ENCODE measurements at places on chromosomes 12 and 14.

GRCh38 chr12:69345742-69346141 lies 2.4 kb upstream of the LYZ start:
- DNase-seq, result no peak

DNA sequence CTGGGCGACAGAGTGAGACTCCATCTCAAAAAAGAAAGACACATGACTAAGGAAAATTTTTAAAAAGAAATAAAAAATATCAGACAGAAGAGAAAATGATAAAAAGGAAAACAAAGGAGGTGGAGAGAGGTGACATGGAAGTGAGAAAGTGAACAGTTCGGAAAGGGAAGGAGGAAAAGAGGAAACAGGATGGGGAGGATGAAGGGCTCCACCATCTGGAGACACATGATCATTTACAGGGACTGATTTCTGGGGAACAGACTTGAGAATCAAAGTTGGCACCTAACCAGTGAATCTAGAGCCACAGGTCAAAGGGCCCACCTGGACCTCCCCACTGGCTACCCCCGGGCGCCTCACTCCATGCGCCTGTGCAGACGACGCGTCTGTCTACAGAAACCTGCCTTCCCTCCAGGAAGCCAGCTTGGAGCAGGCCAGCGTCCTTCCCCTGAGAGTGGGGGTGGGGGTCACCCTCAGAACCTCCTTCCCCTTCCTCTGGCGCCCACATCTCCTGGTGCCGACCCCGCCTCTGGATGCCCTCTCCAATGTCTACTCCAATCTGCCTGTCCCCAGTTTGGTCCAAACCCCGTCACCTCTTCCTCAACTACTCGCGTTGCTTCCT lies 60.5 kb downstream of the AMN start:
- no peak for DNase-seq

GRCh38 chr14:102737402-102738372 lies 39.6 kb upstream of the TRAF3 start:
- DNase-seq, result no peak

DNA sequence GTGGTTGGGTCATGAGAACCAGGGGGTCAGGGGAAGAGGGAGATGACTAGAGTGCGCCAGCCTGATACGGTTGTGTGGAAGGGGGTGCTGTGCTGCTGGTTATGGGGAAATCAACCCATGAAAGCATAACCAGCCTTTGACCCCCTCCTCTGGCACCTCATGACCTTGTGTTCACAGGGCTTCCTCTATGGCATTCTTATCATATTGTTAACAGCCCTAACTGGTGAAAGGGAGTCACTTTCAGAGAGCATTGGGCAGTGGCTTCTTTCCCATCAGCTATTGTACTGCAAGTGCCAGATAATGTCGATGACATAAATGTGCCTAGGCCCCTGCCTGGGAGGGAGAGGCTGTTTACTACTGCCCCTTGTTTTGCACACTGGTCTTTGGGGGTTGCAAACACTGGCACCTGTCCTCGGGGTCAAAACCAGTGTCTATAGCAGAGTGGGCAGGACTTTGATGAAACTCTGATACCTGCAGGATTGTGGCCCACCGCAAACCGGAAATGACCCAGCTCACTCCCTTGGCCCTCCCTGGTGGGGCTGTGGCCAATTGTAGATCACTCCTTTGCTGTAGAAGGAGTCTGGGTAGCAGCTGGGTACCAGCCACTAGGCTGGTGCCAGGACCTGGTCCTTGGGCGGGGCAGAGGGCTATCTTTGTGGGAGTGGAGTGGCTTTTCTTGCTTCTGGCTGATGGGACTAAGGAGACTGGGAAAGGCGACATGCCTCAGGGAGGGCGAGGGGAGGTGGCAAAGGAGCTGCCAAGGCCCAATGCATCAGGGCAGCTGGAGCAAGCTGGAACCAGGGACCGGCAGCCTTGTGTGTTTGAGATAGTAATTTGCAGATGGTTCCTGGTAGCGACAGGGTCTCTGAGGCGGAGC lies 634 bp upstream of the TMEM63C start:
- peak; percentile 76 for DNase-seq

GRCh38 chr12:132490422-132491137 lies 629 bp downstream of the FBRSL1 start:
- DNase-seq, result no peak

DNA sequence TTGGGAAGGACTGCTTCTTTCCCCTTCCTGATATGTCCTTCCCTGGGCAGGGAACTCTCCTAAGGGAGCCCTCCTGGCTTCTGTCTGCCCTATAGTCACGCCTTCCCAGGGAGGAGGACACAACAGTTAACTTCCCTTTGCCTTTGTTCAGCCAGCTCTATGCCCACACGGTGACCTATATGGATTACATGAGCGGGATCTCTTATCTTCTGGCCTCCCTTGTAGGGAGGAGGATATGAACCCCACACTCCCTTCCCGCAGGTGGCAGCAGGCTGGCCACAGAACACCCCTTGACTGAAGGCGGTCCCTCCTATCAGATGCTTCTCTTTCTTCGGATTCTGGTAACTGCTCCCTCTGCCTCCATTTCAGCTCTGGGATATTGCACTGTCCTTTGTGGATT lies 135.6 kb upstream of the MAX start:
- no peak for DNase-seq

- no peak for DNase-seq
These were observed 430.0 kb downstream of the ETNK1 start for GRCh38 chr12:23055004-23055403.

GRCh38 chr14:93029911-93030508 lies 85.7 kb downstream of the ITPK1 start:
- DNase-seq, result no peak

DNA sequence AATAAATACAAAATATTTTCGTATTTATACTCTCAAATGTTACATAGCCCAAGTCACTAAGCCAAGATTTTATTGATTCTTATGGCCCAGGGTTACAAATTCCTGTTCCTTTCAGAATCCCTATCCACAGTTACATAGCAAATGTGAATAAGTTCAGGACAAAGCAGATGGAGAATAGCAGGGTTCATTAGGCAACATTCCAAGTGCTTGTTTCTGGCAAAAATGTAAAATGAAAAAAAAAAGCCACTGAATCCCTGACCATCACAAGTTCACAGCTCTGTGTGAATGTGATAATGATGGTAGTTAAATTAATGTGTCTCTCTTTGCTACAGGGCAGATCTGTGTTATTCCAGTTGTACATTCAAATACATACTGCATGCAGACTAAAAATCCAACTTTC lies 74.6 kb downstream of the KCNC2 start:
- no peak for DNase-seq

GRCh38 chr14:74658535-74659131 lies 46.6 kb upstream of the LTBP2 start:
- no peak for DNase-seq

DNA sequence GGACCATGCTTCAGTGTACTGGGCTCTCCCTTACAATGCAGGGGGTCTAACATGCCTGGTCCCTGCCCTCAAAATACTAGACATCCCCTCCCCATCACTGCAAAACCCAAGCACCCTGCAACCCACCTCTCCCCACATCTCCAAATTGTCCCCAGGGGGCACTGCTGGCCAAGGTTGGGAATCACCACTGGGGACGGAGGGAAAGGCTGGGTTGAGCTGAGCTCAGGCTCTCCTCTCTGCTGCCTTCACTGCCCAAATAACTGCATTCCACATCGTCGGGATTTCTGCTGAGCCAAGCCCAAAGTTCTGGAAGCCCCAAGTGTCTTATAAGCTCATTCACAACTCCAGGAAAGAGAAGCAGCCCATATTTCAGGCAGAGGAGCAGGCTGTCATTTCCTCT lies 69.6 kb downstream of the NT5DC3 start:
- DNase-seq, result no peak

DNA sequence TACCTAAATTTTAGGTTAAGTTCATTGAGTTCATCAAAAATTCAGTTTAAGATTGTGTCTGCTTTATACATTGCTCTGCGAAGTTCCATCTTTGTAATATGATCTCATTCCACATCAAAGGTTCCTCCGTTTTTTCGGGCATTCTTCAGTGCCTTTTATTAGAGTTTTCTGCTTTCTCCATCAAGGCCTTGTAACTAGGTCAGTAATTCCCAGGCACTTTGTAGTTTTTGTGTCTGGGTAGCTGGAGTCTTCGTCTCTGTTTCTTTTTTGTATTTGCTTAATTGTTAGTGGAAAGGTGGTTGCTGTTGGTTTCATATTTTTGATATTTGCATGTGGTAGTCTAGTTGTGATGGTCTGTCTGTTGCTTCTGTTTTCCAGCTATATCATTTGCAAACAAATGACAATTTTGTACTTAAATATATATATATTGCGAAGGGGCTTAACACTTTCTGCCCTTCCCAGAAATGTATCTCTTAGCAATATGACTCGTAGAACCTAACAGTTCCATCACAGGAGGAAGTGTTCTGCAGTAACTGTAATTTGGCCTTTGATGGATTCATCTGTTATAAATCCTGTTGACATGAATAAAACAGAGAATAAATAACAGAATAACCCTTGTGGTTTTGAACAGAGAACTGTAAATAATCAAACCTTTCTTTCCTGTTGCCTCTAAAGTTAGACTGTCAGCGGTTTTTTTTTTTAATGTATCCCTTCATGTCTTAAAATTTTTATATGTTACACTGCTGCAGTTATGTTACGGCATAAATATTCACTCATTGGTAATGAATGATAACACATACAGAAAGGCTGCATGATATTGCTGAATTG lies 88.4 kb upstream of the DYNC1H1 start:
- DNase-seq, result no peak

DNA sequence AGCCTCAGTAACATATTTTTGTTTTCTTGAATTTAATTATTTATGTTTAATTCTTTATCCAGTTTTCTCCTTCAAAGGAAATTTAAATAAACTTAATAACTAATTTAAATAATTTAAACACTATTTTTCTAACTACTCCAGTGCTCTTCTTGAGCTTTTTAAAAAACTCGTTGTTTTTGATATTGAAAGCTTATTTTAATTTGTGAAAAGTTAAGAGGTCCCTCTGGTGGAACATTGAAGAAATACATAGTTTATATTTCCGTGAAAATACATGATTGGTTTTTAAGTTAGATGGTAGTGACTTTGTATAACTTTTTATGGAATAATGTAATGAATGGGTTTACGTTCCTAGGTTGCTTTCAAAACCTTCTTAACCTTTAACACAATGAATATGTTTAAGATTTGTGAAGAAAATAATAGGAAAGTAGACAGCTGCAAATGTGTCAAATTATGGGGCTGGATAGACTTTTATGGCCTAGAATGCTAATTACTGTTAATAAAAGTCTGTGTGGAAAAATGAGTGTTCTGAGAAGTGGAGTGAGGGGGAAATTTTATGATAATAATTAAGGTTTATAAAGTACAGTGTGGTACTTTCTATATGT lies 45.9 kb upstream of the MSRB3 start:
- DNase-seq, result no peak

- no peak for DNase-seq
These were observed 6.7 kb downstream of the BAG5 start for GRCh38 chr14:103555559-103556337.

- no peak for DNase-seq
These were observed 50.7 kb downstream of the ZC3H14 start for GRCh38 chr14:88613552-88614010.

GRCh38 chr12:47249719-47250357 lies 170.1 kb upstream of the AMIGO2 start:
- DNase-seq, result no peak

- DNase-seq, result no peak
These were observed 73.2 kb downstream of the SUSD6 start for GRCh38 chr14:69684461-69685217.

DNA sequence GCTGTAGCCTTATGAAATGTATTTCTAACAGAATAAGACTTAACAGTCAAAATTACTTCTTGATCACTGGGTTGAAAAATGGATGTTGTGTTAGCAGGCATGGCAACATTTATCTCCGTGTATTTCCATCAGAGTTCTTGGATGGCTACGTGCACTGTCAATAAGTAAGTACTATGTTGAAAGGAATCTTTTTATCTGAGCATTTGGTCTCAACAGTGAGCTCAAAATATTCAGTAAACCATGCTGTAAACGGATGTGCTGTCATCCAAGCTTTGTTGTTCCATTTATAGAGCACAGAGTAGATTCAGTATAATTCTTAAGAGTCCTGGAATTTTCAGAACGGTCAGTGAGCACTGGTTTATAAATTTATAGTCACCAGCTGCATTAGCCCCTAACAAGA lies 15.5 kb downstream of the SCAF11 start:
- no peak for DNase-seq

- DNase-seq, result no peak
These were observed 154.1 kb upstream of the ARID2 start for GRCh38 chr12:45575417-45575816.

DNA sequence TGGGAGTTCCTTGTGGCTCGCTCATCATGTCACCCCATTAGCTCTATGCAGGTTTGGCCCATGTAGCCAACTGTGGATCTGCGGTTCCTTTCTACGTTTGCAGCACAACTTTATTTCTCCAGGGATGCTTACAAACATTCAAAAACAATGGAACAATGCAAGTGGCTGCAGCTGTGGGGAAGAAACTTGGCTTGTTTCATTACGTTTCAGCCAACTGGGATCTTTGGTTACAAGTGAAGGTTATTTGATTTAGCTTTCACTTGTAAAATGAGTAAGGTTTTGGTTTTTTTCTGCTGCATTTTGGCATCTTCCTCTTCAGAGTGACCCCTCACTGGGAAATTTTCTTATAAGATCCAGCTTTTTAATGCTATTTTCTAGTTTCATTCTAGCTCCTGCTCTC lies 105.9 kb downstream of the PLXNC1 start:
- DNase-seq, result no peak

DNA sequence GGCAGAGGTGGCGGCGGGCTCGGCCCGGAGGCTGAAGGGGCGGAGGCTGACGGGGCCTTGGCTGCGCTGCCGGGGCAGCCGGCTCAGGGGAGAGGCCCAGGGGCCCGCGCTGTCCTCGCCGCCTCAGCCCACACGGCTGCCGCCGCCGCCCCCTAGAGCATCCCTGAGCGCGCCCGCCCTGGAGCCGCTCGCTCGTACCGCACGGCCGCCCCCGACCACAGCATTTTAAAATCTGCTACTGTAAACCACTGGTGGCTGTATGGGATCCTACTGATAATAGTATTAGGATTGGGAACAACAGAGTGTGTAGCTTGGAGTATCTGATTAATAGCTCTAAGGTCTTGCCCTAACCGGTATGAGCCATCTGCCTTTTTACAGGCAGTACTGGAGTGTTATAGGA lies 22.2 kb upstream of the EDDM3A start:
- no peak for DNase-seq

DNA sequence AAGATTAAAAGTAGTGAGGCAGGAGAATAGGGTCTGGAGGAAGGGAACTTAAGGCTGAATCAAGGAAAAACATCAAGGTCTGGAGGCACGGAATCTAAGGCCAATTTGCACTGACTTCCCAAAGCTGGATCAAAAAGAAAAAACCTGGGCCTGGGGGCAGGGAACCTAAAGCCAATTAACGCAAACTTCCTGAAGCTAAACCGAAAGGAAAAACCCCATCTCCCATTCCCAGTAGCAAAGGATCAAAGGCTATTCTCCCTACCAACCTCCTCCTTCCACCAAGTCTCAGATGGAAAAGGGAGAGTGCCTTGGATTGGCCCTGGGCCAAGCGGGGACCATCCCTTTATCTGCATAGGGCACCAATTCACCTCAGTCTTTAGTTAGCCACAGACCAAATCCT lies 384.2 kb downstream of the GRIN2B start:
- no peak for DNase-seq

DNA sequence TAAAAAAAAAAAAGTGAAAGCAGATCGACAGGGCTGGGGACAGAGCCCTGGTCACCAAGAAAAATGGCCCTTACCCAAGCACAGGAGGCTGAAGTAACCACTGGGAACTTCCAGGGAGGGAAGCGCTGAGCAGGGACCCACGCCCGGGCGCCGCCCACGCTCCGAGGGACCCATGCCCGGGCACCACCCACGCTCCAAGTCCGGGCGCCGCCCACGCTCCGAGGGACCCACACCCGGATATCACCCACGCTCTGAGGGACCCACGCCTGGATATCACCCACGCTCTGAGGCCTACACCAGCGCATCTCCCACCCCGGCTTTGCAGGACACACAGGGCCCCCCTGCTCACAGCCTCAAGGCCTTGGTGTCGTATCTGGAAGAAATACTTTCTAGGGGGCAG lies 25.7 kb downstream of the CHGA start:
- DNase-seq, result no peak

Measured in SHP77 treated with DMSO at 0.1 percent for 48 hours (cell line).